T1000 (cell line): ENCODE measurements at places on chromosomes 5 and 9.

DNA sequence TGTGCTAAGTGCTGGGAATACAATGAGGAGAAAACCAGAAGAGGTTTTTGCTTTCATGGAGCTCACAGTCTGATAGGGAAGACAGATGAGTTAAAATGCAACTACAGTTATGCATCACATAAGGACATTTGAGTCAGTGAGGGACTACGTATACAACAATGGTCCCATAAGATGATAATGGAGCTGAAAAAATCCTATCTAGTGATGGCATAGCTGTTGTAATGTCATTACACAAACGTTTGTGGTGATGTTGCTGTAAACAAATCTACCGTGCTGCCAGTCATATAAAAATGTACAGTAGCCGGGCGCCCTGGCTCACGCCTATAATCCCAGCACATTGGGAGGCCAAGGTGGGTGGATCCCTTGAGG is 110.1 kb upstream of the RAD23B start:
- DNase-seq: no peak

GRCh38 chr5:131008329-131008728 is 156.7 kb downstream of the HINT1 start:
- no peak for DNase-seq

DNA sequence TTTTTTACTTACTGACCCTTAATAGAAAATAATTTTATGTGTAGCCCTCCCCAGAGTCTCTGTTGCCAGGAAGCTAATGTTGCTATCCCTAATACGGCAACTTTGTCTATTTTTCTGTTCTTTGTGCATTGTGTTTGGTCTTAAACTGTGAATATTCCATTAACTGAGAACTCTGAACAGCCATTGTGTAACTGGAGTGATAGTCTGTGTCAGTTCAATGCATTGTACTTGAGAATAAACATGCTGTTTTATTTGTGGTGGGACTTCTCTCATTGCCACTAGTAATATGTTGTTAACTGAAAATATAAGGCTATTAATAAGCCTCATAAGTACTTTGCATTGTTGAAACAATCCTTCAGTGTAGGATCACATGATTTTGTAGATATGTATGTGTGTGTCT is 278.3 kb upstream of the DMRT1 start:
- no peak for DNase-seq

DNA sequence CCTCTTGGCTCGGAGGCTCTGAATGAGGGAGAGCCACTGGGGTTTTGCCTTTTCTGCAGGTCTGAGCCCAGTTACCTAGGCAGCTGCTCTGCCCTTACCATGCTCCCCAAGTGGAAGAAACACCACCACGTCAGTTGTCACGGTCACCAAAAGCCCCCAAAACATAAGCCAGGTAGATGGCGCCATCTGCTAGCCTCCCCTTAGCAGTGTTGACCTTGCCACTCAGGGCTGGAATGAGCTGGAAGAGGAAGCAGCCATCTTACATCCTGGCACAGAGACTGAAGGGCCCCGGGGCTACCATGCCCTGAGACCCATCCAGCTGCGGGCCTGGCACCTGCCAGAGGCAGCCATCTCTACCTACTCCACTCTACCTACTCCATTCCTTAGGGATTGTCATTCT is 7.4 kb downstream of the ZER1 start:
- DNase-seq: no peak

DNA sequence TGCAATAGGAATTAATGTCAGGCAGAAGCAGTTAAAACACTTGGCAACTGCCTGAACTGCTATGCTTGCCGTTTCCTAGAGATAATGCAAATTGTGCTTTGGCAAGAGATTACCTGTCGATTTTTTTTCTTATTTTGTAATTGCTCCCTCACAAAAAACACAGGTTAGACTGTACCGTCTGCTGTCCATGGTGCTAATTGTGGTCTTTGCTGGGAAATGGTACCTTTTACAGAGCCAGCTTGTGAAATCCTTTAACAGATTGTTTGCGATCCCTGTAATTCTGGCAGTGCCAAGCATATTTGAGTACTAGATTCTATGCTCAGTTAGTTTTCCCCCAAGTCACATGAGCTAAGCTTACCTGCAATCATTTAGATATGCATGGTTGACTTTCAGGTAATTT is 2125.8 kb upstream of the WWC1 start:
- no peak for DNase-seq

GRCh38 chr5:175738602-175739133 is 80.8 kb downstream of the HRH2 start:
- no peak for DNase-seq

DNA sequence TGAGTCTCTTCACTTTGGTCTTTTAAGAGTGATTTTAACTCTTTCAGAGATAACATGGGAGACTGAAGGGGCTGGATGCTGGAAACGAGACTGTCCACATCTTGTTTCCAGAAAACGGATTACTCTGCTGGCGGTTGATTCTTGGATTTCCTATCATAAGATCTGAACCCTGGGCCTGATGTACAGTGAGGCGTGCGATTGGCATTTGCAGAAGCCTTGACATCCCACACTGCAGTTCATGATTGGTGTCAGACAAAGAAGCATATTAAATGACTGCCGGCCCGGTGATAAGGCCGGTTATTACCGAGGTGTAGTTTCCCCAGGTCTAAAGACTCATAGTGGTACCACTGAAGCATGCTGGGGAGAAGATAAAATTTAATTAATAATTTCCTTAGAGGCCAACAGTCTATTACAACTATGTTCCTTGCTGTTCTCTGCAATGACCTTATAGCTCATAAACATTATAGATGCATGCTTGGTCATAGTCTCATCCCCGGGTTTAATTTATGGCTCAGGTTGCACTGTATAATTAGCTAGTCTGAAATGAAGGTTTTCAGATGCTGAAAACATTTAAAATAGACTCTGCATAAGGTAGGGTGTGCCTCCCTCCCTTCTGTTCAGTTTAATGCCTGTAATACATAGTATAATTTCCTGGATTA is 99.2 kb downstream of the PPP2R2B start:
- DNase-seq: no peak

GRCh38 chr5:126143622-126144021 is 279.6 kb upstream of the GRAMD2B start:
- no peak for DNase-seq

DNA sequence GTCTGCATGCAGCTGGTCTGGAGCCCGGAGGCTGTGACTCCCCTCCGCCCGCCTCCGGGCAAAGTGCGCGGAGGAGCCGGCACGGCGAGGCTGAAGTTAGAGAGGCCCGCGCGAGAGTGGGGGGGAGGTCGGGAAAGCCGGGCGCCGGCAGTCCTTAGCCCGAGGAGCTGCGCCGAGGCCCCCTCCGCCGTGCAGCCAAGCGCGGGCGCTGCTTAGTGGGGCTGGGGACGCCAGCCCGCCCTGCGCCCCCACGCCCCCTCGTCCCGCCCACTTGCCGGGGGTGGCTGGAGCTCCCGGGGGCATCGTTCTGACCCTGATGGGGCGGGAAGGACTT is 403 bp downstream of the NINJ1 start:
- DNase-seq: peak; percentile 37

DNA sequence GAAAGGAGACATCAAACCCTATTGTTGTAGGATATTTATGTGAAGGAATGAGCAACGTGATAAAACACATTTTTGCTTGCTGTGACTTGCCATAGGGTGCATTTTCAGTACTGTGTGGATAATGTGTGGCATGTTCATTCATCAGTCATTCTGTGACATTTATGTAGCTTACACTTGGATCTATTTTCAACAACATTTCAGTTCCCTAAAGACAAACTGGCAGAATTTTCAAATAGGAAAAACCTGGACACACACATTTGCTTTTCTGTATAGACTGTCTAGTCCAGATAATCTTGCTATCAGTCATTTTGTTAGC is 127.7 kb downstream of the TMC1 start:
- no peak for DNase-seq

DNA sequence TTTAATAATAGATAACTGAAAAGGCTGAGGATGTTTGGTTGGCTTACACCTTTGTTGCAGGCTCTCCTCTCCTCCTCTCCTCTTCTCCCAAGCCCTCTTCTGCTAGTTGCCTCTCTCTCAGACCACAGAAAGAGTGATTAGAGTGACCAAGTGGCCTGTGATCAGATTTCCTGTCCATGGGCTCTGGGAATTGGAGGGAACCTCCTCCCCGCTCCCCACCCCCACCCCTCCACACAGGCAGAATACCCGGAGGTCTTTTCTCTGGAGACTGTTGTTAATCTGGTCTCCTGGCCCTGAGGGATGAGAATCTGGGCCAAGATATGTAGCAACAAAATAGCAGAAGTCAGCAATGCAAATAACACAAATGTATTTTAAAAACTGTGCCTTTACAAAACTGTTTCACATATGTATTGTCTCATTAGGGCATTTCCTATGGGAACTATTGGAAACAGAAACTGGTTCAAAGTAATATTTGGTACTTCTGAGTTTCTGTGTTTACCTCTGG is 361.3 kb downstream of the NR2F1-AS1 start:
- no peak for DNase-seq

DNA sequence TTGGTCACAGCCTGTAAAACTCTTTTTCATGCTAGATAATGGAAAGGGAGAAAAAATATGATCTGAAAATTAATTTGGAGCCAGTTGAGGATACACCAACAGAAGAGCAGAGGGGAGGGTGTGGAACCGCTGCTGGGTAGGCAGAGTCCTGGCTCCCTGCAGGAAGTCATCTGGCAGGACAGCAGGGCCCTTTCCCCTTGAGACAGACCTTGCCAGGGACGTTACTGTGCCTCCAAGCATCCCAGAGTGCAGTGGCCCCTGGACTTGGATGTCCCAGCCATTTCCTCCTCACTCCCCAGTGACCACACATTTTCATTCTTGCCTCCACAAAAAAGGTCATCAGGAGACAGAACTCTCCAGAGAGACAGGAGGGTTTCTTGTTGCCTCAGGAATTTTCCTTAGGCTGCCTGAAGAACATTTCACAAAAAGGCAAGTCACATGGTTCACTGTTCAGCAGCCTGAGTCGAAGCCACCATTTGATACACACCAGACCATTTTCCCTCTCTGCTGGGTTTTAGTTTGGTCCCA is 5.9 kb downstream of the TRPM3 start:
- no peak for DNase-seq

GRCh38 chr5:32067774-32068470 is 106.2 kb downstream of the GOLPH3 start:
- no peak for DNase-seq

DNA sequence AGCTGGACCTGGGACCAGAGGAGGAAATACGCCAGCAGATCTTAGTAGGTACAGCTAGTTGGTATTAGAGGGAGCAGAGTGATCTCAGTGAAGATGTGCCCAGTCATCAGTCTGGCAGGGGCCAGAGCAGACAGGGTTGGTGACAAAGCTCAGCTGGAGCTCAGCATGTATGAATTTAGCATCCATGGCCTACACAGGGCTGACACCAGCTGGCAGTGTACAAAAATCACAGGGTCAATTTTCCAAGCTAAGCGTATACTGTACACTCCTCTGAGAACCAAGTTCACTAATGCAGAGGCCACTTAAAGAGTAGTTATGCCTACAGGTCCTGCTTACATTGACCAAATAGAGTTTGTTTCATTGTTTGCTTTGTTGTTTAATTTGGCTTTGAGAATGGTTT is 146.6 kb downstream of the SLC24A2 start:
- no peak for DNase-seq

DNA sequence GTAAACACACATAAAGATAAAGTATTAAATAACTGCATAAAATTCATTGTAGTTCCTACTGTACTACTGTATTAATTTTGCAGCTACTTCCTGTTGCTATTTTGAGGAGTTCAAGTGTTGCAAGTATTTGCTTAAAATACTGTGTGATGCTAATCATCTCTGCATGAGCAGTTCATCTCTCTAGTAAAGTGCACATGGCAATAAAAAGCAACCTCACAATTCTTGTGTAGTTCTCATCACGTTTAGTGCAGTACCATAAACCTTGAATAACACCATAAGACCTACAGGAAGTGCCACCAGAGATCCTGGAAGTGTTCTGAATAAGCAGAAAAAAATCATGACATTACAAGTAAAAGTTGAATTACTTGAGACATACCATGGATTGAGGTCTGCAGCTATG is 34.6 kb downstream of the CPLANE1 start:
- DNase-seq: no peak

DNA sequence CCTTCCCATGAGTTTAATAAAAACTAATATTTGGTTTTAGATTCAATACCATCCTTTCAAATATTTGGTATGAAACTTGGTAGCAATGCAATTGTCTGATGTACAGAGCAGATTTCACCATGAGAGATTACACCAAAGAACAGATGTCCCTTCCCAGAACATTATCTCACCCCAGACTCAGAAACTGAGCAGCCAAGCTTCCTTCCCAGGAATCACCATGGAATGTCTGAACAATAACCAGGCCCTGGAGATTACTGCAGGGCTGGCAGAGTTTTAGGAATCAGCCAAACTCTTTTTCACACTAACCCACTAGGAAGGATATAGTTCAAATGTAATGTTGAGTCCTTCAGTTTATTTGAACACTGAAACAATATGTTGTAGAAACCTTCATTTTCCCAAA is 23.9 kb downstream of the CLTA start:
- no peak for DNase-seq

DNA sequence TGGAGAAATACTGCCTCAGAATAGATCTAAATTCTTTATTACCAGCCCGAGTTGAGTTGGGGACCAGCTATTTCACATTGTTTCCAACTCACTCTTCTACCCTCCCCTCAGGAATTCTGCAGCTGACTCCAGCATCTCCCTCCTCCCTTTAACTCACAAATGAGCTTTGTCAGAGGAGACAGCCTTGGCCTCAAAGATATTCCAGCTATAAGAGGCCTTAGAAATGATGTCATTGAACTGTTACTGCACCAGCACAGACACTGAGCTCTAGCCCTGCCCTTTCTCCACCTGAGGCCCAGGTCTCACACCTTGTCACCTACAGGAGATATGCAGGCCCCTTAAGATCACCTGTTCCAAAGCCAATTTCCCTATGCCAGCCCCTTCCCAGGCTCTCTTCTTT is 78.4 kb upstream of the ATP10B start:
- DNase-seq: no peak

GRCh38 chr9:109417585-109418544 is 80.2 kb downstream of the PTPN3 start:
- DNase-seq: no peak

- DNase-seq: no peak
Observed at GRCh38 chr9:134871697-134872340, 8.8 kb upstream of the FCN2 start.

DNA sequence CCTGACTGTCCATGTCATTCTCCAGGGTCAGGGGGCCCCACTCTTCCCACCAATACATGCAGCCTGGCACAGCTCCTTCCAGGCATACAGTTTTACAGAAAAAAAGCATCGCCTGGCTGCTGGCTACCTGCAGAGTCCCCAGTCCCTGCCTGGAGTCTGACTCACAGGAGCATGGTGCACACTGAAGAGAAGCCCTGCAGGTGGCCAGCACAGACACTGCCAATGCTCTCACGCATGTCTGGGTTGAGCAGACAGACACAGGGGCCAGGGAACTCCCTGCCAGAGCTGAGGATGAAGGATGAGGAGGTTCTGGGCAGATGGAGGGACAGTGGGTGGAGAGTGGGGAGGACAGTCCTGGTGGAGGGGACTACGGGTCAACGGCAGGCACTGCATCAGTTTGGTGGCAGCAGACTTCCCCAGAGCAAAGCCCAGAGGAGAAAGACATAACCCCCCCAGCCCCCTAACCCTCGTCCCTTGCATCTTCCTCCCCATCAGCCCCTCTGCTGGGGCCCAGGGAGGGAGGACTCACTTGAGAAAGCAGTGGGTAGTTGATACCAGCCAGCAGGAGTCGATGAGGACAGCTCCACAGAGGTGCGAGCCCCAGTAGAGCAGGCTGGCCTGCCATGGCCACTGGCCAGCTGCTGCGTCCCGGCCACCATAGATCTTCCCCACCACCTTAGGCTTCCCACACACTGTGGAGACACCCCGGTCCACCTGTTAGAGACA is 72.9 kb upstream of the SPTLC1 start:
- DNase-seq: no peak

- DNase-seq: no peak
Observed at GRCh38 chr9:77882294-77882693, 149.3 kb downstream of the GNAQ start.
